ENCODE measurements at places on chromosomes 2 and 18.

GRCh38 chr2:3665886-3666612 lies 8.0 kb downstream of the ALLC start:
- DNase-seq = no peak

DNA sequence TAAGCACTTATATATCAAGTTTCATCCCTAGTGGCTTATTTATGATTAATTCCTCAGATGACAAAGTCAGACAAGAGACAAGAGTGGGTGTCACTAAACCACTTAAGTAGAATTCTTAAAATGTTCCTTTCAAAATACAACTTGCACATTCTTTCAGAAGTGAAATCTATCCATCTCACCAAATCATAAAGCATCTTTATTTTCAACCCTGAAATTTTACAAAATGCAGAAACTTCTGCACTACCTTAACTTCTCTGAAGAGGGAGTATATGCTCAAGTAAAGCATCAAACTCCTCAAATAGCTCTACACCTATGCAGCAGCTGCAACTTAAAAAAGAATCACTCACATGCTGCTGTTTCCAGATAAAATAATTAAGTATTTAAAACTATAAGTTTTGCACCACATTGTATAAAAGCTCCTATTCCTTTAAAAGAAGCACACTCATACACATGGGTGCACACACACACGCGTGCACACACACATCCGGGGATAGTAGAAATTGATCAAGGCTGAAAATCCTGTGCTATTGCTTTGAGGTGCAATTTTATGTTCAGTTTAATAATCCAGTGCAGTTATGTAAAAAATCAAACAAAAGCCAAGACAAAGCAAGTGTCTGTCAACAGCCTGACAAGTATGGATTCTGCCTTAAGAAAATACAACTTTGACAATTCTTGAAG lies 244.5 kb downstream of the TCF4 start:
- DNase-seq = peak; percentile 30

- DNase-seq = no peak
Observed at GRCh38 chr2:146579147-146579930, 1265.5 kb upstream of the ACVR2A start.

- peak; percentile 60 for DNase-seq
Observed at GRCh38 chr2:61658841-61659780, 121.0 kb upstream of the XPO1 start.

GRCh38 chr2:85707304-85707703 lies 13.1 kb downstream of the GNLY start:
- DNase-seq = peak; percentile 89
